ENCODE measurements at places on chromosomes 2 and 18.

DNA sequence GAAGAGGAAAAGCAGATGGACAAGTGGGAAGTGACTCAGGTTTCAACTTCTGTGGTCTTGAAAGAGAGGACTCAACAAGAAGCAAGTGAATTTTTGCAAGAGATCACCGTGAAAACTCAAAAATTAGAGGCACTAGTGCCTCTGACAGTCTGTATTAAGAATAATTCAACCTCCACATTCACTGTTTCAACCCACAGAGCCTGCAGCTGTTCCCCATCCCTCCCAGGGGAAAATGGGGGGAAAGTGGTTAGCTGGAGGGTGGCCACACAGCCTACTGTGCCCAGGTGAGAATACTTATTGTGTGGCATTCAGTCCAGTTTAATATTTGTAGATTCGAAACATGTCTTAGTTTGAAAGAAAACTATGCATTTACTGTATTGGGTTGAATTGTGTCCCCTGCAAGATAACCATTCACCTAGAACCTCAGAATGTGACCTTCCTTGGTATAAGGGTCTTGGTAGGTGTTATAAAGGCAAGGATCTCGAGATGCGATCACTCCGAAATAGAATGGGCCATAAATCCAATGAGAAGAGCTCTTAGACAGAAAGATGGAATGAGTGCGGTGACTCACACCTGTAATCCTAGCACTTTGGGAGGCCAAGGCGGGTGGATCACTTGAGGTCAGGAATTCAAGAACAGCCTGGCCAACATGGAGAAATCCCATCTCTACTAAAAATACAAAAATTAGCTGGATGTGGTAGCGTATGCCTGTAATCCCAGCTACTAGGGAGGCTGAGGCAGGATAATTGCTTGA, 94.3 kb downstream of the IRS1 start:
- DNase-seq, result no peak

- peak; percentile 76 for DNase-seq
Measured at GRCh38 chr18:63161761-63162195, 157.8 kb downstream of the BCL2 start.

DNA sequence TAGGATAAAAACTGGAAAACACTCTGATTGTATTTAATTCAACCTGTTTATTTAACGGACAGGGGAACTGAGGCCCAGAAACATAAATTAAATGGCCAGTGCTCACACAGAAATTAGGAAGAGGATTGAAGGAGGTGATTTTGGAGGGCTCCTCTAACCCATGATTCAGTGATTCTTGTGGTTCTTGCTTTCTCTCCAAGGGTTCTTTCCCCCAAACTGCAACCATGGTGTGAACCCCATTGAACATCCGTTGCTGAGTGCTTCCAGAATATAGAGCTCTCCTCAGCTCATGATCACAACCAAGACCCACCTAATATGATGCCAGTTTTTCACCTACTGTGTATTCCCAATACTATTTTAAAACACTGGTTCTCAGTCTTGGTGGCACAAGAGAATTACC, 41.4 kb downstream of the BMP10 start:
- no peak for DNase-seq

DNA sequence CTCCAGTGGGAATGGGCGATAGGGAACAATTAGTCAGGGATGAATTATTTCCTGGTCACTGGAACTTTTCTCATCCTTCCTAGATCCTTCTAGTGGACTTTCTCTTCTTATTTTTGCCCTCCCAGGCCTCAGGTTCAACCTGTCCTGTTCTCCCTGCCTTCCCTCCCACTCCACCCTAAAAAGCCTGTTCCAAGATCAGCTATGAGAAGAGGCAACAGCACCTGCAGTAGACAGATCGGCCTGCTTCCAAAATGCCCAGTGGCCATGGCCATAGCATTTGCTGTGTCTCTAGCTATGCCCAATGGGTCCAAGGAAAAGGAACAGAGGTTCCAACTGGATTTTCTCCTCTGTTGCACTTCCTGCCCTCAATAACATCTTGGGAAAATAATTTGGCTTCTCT, 16.5 kb upstream of the KCNF1 start:
- no peak for DNase-seq
